ENCODE measurements at places on chromosomes 12 and 14.
A peak's percentile ranks its signal among the peaks of the same experiment; 100 is the strongest.

DNA sequence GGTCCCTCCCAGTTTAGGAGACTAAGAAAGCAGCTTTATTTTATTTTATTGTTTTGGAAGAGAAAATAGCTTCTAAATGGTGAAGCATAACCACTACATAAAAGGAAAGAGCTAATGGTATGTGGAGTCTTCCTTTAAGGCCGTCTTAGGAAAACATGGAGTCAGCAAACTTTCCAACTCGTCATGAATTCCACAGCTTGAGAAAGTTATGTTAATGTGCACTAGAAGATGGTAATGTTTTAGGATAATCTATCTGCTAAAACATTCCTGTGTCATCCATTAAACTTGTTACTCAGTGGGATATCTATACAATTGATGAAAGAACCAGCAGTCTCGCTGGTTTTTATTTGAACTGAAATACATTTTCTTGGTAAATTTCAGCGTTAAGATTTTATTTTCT is 448.4 kb upstream of the SEL1L start:
- no peak for DNase-seq

DNA sequence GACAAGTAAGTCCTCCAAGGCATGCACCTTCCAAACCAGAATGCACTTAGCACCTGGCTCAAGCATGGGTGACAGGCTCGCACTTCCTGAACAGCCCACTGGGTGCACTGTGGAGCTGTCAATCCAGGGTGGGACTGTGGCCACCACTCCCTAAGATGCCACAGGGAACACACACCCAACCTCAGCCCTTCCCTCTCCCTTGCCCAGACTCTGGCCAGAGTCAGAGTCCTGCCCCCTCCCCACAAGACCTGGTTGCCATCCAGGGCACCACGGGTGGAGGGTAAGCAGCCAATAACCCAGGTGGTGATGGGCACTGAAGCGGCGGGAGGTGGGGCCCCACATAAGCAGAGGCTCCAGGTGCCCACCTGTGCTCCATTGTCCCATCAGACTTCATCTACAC is 160.6 kb downstream of the MYRFL start:
- no peak for DNase-seq

DNA sequence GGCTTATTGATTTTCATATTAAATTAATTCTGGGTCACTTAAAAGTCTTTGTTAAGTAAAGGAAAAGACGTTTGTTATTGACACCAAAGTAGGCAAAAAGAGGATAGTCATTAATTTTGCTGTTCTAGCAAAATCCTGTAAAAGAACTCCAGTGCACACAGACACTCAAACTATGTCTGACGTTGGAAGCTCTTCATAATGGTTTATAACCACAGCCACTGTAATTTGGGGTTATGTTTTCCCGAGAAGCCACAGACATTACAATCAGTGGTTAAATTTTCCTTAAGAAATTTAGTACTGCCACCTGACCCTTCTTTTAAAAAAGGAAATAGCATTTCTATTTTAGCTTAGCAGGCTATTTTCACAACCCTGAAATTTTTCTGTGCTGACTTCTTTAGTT is 267.5 kb downstream of the CCDC91 start:
- no peak for DNase-seq

GRCh38 chr12:11761869-11762567 is 112.5 kb downstream of the ETV6 start:
- DNase-seq, result no peak

DNA sequence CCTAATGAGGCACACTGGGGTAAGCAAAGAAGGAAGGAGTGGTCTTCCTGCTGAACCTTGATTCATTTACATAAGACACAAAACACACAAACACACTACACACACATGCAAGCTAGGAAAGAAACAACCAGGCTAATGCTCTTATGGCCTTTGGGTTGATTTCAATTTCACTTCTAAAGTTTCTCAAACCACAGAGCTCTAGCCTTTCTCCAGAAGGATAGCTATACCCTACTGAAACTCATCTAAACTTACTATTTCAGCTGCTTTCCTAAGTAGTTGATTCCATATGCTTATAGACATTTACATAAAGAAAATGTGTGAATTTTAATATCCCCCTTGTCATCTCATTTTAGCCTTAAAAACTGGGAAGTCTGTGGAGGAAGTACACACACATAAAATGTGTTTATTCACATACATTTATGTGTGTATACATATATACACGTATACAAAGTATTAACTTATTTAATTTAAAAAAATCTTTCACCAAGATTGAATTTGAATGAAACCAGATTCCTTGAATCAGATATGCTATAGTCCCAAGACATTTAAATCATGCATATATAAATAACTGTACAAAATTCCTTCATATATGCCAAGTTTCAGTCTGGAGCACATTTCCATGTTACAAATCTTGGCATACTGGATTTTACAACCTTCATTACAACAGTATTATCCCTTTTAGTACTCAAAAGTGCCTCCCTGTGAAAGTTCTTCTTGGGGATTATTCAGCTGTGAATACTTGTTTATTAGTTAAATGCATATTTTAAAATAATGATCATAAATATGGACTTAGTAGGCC is 231.8 kb upstream of the NPAS3 start:
- DNase-seq, result no peak

DNA sequence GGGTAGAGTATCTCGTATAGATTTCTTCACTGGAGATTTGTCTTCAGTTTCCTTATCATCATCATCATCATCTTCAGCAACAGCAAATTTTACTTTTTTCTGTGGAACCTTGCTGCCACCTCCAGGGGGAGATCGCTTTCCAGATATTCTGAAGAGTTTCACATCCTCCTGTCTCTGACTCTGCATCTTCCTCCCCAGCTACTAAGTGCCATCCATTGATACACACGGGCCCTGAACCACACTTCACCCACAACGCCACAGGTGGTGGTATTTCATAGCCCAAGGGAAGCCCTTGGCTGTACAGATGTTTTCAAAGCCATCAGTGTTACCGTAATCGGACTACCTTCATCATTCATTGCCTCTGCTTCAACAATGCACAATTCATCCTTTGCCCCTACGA is 82.2 kb downstream of the PPP2R5C start:
- DNase-seq, result peak; percentile 21

- no peak for DNase-seq
These were observed 8.7 kb upstream of the ZNF385A start for GRCh38 chr12:54393207-54393609.

- DNase-seq, result no peak
These were observed 91.3 kb upstream of the RTL1 start for GRCh38 chr14:100994756-100995330.
